Stimulated activated CD8-positive, alpha-beta memory T cell treated with anti-CD3 and anti-CD28 coated beads, Interleukin-12 subunit alpha, Interleukin-12 subunit beta, amount 100 ng/mL, for 1 hour (primary cell): ENCODE measurements at places on chromosomes 5 and 9.

DNA sequence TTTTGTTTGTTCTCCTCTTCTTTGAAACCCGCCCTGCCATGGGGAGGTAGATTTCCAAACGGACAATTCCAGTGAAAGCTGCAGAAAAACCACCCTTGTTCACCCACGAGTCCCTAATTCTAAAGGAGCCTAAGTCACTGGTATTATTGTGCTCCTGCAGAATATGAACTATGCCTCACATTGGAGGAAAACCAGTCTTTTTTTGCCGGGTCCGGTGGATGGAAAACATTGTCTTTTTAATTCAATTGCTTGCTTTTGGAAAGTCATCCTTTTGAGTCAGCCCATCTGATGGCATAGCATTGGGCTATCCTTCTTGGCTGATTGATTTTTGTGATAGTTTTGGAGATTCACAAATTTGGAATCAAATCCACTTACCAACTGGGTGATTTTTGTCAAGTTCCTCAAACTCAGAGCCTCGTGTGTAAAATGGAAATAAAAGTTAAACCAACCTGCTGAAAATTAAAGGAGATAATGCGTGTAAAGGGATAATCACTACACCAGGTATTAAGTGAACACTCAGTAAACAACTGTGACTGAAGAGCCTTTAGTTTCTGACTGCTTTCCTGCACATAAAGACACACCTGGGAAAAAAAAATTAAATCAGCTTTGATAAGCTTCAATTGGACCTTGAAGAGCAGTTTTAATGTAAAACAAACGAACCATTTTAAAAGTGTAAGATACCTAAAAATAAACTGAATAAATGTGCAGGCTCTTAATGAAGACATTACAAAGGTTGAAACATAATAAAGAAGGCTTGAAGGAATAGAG, 780 bp upstream of the CCNJL start:
- DNase-seq, result no peak

- DNase-seq, result no peak
These were observed 77.0 kb upstream of the FER start for GRCh38 chr5:108670591-108671289.

DNA sequence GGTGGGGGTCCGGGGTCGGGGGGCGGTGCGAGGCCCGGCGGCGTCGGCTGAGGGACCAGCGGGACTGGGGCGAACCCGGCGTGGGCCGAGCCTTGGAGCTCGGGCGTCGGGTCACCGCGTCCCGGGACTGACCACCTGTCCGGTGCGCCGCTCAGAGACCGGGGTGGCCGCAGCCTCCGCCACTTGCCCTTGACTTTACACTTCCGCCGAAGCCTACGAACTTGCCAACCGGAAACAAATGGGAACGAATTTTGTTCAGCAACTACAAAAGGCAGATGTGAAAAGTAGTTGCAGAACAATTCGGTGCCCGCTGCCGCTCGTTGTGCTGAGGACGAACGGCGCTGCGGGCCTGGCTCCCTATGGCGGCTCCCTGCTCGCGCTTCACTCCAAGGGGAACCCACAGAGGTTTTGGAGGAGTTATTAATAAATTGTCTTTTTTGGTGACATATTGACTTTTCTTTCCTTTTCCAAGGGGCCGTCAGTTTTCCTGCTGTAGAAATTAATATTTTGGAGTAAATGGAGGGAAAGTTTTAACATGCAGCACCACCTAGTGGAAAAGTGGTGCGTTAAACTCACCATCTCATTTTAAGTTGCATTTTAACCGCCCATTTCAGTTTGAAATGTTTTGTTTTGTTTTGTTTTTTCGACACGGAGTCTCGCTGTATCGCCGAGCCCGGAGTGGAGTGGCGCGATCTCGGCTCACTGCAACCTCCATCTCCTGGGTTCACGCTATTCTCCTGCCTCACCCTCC, 490 bp downstream of the PCBD2 start:
- DNase-seq, result peak; percentile 32

DNA sequence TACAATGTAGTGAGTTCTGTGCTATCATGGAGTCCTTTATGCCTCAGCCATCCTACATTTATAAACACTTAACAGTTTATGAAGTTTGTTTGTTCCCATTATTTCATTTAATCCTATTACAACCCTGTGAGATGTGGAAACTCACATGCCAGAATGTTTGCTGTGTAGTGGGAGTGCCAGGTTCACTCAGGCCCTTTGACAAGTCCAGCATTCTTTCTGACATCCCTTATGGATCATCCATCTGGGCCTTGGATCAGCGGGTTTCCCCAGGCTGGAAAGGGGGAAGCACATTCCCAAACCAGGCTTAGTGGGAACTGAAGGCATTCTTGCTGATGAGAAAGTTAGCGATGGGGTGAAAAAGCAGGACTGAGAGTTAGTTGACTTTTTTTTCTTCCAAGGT, 128.1 kb upstream of the OTULINL start:
- no peak for DNase-seq

DNA sequence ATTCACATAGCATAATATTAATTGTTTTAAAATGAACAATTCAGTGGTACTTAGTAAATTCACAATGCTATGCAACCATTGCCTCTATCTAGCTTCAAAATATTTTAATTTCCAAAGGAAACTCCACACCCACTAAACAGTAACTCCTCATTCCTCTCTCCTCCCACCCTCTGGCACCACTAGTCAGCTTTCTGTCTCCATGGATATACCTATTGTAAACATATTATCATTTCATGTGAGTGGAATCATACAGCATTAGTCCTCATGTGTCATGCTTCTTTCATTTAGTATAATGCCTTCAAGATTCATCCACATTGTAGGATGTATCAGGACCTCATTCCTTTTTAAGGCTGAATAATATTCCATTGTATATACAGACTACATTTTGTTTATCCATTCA, 48.6 kb downstream of the PHF2 start:
- no peak for DNase-seq

- no peak for DNase-seq
These were observed 149.0 kb upstream of the ITGA1 start for GRCh38 chr5:52638732-52639131.
